ENCODE measurements at places on chromosomes 11 and 22.

- DNase-seq, result no peak
These were observed 72.9 kb downstream of the CSNK2A3 start for GRCh38 chr11:11279956-11280689.

- no peak for DNase-seq
These were observed 5.6 kb upstream of the MPEG1 start for GRCh38 chr11:59218319-59218718.

DNA sequence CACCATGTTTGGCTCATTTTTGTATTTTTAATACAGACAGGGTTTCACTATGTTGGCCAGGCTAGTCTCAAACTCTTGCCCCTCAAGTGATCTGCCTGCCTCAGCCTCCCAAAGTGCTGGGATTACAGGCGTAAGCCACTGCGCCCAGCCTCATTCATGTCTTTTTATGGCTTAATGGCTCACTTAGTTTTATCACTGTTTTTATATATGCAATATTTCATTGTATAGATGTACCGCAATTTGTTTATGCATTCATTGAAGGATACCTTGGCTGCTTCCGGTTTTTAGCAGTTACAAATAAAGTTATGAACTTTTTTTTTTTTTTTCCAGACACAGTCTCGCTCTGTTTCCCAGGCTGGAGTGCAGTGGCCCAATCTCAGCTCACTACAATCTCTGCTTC, 5.5 kb upstream of the TCN2 start:
- DNase-seq, result no peak

GRCh38 chr11:46414466-46414796, 22.9 kb upstream of the CHRM4 start:
- DNase-seq, result no peak

DNA sequence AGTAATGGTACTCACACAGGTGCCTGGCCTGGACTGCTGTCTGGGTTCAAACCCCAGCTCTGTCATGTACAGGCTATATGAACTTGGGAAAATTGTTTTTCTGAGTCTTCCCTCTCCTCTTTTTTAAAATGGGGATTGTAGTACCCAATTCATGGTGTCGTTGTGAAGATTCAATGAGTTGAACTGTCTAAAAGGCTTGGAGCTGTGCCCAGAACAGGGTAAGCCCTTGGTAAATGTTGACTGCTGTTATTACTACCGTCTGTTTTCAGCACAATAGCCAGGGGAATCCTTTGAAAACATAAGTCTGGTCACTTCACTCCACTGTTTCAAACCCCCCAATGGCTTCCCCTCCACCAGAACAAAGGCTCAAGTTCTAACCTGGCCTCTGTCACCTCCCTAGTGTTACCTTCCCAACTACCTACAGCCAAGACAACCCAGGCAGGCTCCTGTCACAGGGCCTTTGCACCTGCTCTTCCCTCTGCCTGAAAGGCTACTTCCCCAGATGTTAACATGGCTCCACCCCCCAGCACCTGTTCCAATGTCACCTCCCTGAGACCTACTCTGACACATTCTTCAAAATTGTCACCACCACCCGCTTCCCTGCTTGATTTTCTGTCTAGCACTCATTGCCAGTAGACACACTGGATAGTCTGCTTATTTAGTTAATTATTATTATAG, 152.8 kb downstream of the CHST1 start:
- no peak for DNase-seq

DNA sequence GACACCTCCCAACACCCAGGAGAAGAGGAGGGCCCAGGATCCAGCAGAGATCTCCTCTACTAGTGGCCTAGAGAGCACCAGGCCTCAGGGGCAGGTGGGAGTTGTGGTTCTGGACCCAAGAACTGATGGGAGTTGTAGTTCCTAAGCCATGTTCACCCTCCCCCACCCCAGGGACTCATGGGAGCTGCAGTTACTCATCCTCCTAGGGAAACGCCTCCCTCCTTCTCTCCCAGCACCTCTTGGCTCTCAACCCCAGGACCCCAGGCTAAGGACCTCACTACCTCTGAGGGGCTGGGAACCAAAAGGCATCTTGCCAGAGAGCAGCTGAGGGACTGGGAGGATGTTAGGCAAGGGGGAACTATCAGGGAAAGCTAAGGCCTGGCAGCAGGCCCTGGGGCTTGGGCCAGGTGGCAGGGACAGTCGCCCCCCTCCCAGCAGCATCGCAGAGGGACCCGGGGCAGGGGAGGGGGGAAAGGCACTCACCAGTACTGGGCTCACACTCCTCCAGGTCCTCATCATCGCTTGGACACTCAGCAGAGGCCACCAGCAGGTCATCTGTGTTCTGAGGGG, 28.9 kb downstream of the SLC22A12 start:
- peak; percentile 30 for DNase-seq

GRCh38 chr22:31248138-31248745, 36.1 kb downstream of the LIMK2 start:
- peak; percentile 79 for DNase-seq

- no peak for DNase-seq
These were observed 1.1 kb upstream of the SEPTIN5 start for GRCh38 chr22:19713245-19713644.

All from fibroblast of skin of left quadriceps (primary cell).